ENCODE measurements at places on chromosomes 6 and 20. TPM values are rescaled to one million over a fixed set of nuclear protein-coding genes. Genes with fewer than 3 reads are reported as not detected.

Gene MMS22L
- 8.9 TPM for total RNA-seq

DNA sequence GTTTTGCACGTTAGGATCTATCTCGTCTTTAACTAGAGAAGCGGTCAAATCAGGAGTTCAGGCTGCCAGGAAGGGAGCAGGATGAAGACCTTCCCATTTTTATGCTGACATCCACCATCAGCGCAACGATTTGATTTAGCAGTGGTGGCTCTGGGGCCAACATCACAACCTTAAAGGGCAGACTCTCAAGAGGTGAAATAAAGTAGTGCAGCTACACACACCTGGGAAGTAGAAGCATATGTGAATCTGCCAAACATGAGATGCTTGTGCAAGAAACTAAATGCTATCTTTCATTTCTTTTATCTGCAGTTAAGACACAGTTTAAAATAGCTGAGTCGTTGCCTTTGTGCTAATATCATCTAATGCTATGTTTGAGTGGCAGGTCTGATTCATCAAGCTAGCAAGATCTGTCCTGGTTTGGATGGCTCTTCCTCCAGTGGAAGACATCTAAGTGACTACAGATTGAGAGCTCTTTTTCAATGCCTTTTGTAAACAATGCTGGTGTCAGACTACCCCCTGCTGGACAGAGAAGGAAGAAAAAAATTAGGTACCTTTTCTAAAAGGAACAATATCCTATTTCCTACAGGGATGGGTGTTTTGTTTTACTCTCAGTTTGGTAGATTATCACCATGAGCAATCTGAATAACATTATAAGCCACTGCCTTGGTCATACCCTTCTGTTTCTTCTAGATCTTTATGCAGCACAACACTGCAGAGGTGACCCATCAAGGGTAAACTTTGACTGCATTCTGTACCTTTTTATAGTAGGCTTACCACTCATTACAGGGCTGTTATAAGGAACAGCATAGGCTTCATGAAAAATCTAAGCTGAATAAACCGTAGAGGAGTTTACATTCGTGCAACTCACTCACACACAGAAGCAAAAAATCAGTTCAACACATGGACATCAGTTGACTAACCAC lies 171.6 kb upstream of the FBXL4 start:
- peak; percentile 67 for DNase-seq

DNA sequence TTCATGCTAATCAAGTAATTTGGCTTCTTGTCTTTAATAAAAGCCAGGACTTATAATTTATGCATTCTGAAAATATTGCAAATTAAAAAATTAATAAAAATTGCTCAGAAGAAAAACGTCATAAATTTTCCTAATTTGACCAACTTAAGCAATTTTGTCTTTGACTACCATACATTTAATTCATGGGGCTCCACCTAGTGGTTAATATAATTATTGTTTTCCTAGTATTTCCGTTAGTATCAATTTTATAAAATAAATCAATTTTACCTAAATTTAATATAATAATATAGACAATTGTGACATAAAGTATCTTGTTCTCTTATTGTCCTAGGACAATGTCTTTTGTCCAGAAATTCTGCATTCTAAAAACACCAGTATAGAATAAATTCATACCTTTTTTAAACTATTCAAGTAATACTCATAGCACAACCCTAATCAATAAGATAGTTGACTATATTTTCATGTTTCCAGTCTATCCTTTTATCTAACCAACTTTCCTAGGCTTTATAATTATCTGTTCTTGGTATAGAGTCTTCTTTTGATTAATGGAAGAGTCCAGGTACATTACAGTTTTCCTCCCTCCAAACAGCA lies 319.9 kb downstream of the TRDN start:
- peak; percentile 11 for DNase-seq

DNA sequence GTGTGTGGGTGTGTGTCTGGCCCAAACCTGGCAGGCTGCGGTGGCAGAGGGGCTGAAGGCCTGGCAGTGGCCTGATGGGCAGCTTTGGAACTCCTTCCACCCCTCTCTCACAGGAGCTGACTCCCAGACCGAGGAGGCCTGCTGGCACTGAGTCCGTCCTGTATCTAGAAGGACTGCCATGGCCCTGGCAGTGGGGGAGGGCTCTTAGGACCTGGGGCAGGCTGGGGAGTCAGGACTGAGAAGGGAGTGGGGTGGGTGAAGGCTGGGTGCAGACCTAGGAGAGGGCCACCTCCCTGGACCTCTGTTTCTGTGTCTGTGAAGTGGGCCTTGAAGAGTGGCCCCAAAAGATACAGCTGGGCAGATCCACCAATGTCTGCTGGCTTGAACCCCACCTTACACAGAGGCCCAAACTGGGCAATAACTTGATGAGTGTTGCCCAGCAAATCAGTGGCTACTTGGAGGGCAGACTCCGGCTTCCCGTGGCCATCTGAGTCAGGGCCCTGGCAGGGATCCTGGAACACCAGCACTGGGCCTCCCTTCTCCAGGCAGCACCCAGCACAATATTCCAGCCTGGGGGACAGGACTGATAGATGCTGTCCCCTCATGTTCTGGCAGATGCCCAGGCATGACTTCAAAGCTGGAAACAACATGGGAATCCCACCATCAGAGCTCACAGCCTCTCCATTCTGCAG lies 46.7 kb upstream of the BLCAP start:
- DNase-seq, result no peak

DNA sequence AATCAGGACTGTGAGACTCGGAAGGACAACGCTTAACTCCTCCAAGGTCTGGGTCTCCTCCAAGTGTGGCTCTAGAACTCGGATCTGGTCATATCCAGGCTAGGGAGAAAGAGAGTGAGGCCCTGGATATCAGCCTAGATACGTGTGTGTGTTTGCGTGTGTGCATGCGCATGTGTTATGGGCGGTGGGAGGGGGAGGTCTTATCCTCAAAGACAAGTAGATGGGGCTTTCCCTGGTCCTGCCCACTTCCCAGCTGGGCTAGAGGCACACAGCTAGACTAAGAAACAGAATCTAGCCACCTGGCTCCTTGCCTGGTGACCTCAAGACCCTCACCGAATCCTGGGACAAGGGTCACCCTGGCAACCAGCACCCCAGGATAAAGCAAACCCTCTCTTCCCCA lies 13.2 kb downstream of the CPNE5 start:
- DNase-seq, result no peak

GRCh38 chr6:46184114-46184513 lies 13.3 kb upstream of the ENPP5 start:
- peak; percentile 68 for DNase-seq

GRCh38 chr6:34065466-34066217 lies 80.2 kb downstream of the GRM4 start:
- peak; percentile 18 for DNase-seq

GRCh38 chr20:16360668-16361067 lies 212.6 kb downstream of the KIF16B start:
- no peak for DNase-seq

GRCh38 chr20:25083773-25084625 lies 2.1 kb upstream of the VSX1 start:
- DNase-seq, result no peak

DNA sequence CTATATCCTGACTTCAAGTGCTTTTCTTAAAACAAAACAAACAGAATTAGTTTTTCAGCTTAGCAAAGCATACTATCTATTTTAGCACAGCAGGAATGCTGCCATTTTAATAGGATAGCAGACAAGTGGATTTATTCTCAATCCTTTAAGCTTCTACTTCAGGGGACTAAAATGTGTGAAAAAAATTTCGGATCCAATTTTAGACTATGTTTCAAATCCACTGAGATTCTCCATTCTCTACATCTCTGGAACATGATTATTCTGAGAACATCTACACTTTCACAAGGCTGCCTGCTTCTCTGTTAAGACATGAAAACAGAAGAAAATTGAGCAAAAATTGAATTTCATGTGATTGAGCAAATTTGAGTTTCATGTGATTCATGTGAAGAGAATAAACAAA lies 1321.3 kb downstream of the HACE1 start:
- DNase-seq, result no peak

Measured in myocyte (in vitro differentiated cells).